ENCODE measurements at places on chromosomes 5 and 9.
A peak's percentile ranks its signal among the peaks of the same experiment; 100 is the strongest.

- no peak for DNase-seq
Measured at GRCh38 chr9:5652821-5653220, 23.9 kb downstream of the RIC1 start.

GRCh38 chr5:149069711-149070110, 6.8 kb upstream of the SH3TC2 start:
- no peak for DNase-seq

DNA sequence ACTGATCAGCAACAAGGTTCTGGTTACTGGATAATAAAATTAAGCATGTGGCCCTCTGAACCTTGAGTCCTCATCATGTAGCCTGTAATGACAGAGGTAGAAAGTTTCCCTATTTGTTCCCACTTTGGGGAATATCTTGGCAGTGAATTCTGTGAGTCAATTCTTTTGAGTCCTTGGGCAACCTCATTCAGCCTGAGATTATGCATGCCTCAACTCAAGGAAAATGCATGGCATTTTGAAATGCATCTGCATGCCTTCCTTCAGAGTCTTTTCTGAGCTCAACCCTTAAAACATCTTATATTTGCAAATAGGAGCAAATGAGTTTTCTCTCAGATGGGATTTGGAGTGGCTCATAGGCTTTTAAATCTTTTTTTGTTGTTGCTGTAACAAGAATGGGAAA, 218.1 kb upstream of the CD180 start:
- no peak for DNase-seq

GRCh38 chr5:19235101-19235584, 752.9 kb downstream of the CDH18 start:
- no peak for DNase-seq

DNA sequence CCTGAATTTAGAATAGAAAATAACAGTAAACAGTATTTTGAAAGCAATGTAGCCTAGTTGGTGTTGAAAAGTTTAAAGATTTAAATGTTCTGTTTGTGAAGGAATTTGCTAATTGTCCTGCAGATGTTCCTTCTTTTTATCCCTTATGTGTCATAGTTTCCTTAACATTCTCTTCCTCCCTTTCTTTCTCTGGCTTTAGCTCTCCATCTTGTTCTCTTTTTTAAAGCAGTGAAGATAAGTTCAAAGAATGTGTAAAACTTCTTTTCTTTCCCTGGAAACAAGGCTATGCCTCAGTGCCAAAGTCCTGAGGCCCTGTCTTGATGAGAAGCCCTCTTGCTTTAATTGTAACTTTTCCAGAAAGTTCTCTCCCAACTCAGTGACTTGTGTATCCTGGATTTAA, 24.4 kb upstream of the GAS1 start:
- no peak for DNase-seq

DNA sequence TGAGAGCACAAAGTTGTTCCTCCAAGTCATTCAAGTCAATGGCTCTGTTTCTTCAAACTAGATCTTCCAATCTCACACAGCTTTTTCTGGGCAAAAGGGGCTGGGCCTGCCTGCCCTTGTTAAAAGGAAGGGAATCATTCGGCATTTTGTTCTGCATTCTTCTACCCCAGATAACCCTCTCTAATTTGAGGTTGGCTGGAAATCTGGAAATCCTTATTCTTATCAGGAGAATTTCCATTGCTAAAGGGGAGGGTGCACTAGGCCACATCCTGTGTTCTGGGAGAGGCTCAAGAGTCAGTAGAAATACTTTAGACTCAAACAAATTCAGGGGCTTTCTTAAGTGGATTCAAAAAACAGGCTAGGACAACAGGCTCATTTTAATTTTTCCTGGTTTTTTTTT, 384.7 kb upstream of the ZNF462 start:
- DNase-seq = no peak

DNA sequence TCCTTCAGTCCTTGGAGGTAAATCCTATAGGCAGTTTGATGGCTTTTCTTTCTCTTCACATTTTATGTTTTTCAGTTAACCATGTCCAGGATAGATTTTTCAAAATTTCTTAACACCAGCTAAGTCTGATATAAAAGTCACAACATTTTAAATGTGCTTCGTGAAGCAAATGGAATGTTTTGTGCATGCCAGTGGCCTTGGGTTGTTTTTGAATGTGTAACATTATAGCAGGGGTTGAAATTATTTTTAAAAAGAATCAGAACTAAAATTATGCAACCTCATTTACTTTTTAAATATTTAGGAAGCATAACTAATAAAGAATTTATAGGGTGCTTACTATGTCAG, 201.1 kb downstream of the ARHGEF28 start:
- DNase-seq = no peak

DNA sequence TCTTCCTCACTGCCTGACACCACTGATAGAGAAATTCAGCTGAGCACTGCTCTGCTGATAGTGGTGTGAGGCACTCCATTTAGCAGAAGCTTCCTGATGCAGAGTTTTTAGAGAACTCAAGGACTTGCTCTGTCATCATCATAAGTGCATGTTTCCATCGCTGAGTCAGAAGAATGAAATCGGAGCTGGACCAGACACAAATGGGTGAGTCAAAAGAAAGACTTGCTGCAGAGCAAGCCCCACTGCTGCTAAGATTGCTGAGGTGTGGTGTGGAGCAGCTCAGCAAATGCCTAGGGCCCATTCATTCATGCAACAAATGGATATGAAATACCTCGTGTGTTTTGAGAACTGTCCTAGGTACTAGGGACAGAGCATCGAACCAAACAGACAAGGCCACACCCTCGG, 410.2 kb upstream of the SLC30A5 start:
- DNase-seq = peak; percentile 95

- DNase-seq = no peak
Measured at GRCh38 chr5:3317051-3317795, 278.4 kb upstream of the IRX1 start.

DNA sequence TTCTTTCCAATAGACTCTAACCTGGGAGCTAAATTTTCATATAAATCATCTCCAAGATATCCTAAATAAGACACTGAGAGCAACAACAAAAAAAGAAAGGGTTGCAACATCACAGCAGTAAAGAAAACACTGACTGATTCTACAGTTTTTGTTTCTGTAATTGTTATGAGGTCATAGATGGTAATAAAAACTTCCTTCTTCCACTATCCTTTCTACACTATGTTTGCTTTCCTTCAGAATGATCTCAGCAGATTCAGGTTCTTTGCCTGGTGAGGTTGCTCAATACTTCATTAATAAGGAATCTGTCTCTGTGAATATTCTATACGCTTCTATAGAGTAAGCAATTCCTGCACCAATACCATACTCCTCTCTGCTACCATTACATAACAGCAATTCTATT, 835.6 kb upstream of the GRAMD2B start:
- no peak for DNase-seq

DNA sequence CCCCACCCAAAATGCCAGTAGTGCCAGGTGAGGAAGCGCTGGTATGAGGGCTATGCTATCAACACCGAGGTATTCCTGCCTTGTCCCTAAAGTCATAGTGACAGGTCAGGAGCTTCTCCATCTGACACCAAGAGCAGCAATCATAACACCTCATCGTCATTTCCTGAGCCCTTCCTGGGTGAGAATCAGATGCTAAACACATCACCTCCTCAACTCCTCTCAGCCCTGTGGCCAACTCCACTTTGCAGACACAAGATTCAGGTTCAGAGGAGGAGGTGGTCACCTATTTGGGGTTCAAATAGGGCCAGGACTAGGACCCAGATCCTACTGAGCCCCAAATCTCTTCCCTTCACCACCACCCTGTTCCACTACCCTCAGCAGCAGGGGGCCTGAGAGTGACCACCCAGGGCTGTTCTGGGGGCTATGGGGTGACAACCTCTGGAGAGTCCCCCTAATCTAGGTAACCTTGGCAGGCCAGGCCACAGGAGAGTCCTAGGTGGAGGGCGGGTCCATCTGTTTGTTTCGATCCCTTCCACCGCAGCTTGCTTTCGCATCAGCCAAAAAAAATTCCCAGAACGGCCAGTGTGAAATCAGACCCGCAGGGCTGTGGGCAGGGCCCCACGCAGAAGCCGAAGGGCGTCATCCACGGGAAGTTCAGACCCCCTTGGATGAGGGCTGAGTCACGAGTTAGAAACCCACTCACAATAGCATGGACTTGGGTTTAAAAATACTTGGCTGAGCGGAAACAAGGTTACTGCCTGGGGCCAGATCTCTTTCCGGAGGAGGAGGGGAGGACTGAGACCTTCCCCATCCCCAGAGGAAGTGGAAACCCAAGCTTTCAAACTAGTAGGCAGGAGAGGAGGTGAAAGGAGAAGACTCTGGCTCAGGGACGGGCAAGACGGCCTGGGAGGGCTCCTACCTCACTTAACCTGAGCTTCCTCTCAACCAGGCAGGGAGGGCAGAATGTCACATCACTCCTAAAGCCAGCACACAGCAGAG, 8.7 kb downstream of the STK10 start:
- DNase-seq = no peak

GRCh38 chr5:98354922-98355321, 418.5 kb upstream of the RGMB start:
- DNase-seq = no peak

DNA sequence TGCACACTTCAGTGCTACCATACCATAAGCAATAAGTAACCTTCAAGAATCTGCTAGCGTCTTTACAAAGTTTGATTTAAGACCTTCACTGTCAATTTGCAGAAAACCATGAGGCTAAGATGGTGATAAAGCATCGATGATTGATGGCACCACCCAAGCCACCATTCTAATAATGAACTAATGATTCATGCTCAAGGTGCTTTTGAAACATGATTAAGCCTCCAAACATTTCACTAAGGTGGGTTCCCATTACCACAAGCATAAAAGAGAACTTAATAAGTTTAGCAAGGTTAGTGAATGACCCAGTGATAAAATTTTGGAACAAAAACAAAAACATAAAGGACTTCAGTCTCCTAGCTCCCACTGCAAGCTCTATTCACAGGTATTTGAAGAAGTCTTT, 214.7 kb downstream of the FBXL17 start:
- DNase-seq = no peak

- DNase-seq = no peak
Measured at GRCh38 chr5:145668714-145669113, 166.4 kb downstream of the PRELID2 start.

GRCh38 chr5:83956386-83956785, 235.7 kb upstream of the HAPLN1 start:
- no peak for DNase-seq

GRCh38 chr5:163410505-163410904, 26.9 kb upstream of the CCNG1 start:
- DNase-seq = no peak

GRCh38 chr9:129281506-129282145, 103.6 kb upstream of the IER5L start:
- DNase-seq = no peak

- DNase-seq = no peak
Measured at GRCh38 chr5:58803056-58803455, 220.2 kb downstream of the RAB3C start.

DNA sequence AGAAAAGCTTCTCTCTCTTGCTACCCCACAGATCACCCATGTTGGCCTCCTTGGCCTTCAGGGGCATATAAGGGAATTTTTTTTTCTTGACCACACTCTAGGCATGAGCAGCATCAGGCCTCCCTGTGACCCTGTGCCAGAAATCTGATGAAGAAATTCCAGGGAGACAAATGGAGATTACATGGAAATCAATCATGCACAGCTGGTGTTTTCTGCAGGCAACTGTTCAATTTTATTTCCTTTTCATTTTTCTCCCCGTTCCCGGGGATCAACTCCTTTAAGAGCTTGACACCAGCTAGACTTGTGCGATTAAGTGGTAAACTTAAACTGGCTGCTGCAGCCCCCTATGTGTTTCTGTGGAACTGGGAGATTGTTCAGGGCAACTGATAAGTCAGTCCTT, 59.3 kb downstream of the GALNT10 start:
- DNase-seq = no peak

DNA sequence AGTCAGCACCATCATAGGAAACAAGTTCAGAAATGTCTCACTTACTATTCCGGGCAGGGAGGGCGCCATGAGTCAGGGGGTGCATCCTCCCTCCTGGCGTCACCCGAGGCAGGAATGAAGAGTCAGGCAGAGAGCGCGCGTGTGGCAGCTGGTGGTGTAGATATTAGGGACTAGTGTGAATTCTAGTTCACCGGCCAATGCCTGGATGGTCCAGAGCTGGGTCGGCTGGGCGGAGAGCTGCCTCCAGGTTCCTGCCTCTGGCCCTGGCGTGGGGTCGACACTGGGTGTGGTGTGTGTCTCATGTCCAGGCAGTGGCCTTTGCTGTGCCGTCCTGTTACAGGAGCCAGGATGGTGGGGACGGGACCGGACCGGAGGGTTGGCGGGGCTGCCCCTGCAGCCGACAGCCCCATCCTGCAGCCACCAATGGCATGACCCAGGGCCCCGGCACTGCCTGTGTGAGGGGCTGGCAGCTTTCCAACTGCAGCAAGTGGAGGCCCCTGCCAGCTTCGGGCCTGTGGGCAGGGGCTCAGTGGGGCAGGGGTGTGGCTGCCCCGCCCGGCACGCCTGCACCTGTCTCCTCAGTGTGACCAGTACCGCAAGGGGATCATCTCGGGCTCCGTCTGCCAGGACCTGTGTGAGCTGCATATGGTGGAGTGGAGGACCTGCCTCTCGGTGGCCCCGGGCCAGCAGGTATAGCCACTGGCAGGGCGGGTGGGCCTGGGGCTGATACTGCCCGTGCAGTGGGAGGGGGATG, 9.1 kb downstream of the DIPK1B start:
- DNase-seq = no peak

DNA sequence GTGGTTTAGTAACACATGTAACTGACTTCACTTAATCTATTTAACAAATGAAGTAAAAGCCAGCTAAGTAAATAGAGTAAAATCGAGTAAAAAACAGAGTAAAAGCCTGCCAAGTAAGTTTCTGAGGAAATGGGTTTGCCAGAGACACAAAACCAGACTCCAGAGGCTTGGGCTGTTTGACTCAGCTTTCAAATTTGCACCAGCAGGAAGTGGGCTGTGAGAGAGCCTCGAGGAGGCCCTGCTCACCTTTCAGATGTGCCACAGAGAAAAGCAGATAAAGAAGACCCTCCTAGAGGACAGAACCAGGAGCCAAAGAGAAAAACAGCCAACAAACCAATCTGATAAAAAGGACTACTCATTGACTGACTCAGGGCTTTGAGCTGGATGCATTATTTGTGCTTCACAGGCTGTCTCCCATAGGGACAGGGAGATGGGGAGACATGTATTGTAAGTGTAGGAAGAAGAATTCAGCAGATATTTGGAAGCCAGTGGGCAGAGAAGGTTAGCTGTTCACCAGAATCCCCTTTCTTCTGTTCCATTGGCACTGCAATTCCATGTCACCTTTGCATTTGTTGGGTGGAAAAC, 14.4 kb upstream of the AMACR start:
- no peak for DNase-seq

- no peak for DNase-seq
Measured at GRCh38 chr5:152092580-152092979, 167.9 kb upstream of the GLRA1 start.

DNA sequence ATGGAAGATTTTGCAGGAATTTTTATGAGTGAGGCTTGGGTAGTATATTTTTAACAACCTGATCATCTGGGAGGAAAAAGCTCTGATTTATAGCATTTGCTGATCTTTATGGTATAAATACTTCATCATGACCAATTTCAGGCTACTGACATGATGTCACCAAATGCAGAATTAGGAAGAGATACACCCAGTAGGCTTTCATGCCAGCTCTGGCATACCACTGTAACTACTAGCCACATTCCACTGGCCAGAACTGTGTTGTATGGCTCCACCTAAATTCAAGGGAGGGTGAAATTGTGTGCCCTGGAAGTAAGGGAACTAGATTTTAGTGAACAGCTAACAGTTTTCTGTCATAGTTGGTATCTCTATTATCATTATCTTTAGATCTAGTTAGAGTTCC, 17.6 kb downstream of the AP3S1 start:
- DNase-seq = no peak
